ENCODE measurements at places on chromosomes 12 and 14. TPM values are rescaled to one million over a fixed set of nuclear protein-coding genes. Genes with fewer than 3 reads are reported as not detected.

Gene USP44
- 0.14 TPM for total RNA-seq

- H3K27ac ChIP-seq, result no peak overlapping the region
- no peaks in the 10 kb centered on the region for H3K27me3 ChIP-seq
- peaks cover 5% of the 10 kb centered on the region for H3K4me1 ChIP-seq
- no peak overlapping the region for H3K4me3 ChIP-seq
- DNase-seq, result no peak
These were observed 329.8 kb downstream of the CACNA1C start for GRCh38 chr12:2382370-2383155.

DNA sequence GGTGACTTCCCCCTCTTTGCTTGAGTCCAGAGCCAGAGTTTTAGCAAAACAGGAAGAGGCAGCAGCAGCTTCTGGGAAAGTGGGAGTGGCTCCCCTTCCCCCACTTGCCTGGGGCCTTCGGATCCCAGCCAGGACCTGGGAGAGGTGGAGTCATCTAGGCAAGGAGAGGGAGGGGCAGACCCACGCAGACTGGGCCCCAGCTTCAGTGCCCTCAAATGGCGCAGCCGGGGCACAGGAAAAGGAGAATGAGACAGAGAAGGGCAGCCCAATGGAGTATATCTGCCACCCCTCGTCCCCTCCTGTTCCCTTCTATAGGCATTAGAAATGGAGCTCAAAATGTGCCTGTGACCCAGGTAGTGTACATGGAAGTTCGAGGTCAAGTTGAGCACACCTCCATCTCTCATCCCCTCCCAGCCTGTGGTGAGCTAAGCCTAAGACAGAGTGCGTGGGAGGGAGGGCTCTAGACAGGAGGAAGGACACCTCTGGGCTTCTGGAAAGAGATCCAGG, 9.3 kb upstream of the HDAC7 start:
- no peaks in the 10 kb centered on the region for H3K36me3 ChIP-seq
- no peak overlapping the region for H3K27ac ChIP-seq
- peak; percentile 70 for DNase-seq
- H3K4me1 ChIP-seq, result peaks cover 17% of the 10 kb centered on the region
- H3K4me3 ChIP-seq, result no peak overlapping the region
- H3K27me3 ChIP-seq, result no peaks in the 10 kb centered on the region

DNA sequence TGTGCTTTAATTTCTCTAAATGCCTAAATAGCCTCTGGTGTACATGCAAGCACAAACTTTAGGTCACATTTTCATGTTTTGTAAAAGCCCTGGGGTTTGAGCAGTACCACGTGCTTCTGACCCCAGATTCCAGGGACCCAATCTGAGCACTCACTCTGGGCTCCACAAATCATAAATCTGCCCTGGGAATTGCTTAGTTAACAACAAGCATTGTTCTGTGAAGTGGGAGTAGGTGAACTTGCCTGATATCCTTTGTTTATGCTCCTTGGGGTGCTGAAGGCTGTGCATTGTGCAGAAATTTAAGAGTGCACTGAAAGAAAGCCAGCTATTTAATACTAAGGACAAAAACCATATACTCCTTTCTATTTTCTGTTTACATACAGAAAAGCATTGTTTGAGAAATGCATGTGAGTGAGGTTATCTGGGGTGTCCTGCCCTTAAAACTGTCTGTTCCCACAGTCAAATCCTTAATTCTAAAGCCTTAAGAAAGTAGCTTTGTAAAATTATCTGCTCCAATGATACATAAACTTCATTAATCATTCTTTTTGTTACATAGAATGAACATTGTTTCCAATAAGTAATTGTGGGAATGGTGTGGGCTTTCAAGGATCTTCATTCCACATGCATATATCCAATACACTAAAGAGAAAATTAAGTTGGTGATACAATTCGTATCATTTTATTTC, 258.6 kb upstream of the NPAS3 start:
- no peak for DNase-seq
- no peaks in the 10 kb centered on the region for H3K27me3 ChIP-seq
- H3K4me3 ChIP-seq, result no peak overlapping the region
- no peak overlapping the region for H3K27ac ChIP-seq
- no peaks in the 10 kb centered on the region for H3K36me3 ChIP-seq

DNA sequence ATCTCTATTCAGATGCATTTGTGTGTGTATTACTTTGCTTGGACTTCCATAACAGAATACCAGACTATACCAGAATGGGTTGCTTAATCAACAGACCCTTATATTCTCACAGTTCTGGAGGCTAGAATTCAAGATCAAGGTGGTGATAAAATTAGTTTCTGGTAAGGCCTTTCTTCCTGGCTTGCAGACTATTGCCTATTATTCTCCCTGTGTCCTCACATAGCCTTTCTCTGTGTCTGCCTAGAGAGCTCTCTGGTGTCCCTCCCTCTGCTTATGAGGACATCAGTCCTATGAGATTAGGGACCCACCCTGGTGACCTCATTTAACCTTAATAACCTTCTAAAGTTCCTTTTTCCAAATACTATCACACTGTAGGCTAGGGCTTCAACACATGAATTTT, 106.0 kb downstream of the FAR2 start:
- no peak overlapping the region for H3K4me3 ChIP-seq
- H3K36me3 ChIP-seq, result no peaks in the 10 kb centered on the region
- H3K27me3 ChIP-seq, result no peaks in the 10 kb centered on the region
- H3K27ac ChIP-seq, result no peak overlapping the region

Gene RD3L
- not detected for total RNA-seq

Gene TRPV4
- not detected for total RNA-seq

Gene LRTM2
- total RNA-seq, result not detected

Data from Caco-2 (cell line).